Thoracic aorta (tissue), 2 donors: ENCODE measurements at places on chromosomes 2 and 18.

GRCh38 chr2:120670371-120670770 is 65.3 kb upstream of the GLI2 start:
- DNase-seq = no peak

DNA sequence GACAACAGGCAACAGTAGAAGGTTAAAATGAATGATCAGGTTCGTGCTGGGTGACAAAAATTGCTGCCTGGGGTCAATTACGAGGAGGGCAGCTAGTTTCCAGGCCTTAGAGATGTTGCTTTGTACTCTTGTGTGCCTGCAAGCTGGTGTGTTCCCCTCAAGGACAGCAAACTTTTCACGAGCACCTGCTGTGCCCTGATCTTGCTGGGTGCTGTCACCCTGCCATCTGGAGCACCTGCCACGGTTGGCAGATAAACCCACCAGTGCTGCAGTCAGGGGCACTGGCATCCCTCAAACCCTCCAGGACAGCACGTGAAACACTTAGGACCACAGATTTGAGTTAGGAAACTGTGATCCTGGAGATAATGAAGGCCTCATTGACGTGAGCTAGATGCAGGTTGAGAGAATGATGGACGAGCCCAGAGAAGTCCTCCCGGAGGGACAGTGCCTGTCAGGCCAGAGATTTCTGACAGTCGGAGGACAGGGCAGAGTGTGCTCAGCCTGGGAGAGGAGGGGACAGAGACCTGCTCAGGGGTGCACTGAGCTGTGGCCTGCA is 104.3 kb upstream of the RAB12 start:
- DNase-seq = no peak

DNA sequence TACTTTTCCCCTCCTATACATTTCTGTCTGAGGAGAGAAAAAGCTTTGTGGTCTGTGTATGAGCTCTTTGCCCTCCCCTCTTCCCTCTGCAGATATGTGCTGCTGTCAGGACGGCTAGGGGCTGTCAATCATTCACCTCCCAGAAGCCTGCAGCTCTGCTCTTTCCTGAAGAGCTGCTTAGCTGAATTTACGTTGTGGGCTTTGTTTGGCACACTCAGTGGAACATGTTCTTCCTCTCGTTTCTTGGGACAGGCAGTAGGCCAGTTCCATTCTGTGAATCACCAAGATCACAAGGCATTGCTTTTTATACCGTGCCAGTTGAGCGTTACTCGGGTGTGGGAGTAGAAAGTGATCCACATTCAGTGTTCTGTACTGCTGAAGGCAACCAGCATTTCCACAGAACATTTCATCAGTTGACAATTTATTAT is 136.7 kb downstream of the LAMA3 start:
- peak; percentile 64 for DNase-seq

DNA sequence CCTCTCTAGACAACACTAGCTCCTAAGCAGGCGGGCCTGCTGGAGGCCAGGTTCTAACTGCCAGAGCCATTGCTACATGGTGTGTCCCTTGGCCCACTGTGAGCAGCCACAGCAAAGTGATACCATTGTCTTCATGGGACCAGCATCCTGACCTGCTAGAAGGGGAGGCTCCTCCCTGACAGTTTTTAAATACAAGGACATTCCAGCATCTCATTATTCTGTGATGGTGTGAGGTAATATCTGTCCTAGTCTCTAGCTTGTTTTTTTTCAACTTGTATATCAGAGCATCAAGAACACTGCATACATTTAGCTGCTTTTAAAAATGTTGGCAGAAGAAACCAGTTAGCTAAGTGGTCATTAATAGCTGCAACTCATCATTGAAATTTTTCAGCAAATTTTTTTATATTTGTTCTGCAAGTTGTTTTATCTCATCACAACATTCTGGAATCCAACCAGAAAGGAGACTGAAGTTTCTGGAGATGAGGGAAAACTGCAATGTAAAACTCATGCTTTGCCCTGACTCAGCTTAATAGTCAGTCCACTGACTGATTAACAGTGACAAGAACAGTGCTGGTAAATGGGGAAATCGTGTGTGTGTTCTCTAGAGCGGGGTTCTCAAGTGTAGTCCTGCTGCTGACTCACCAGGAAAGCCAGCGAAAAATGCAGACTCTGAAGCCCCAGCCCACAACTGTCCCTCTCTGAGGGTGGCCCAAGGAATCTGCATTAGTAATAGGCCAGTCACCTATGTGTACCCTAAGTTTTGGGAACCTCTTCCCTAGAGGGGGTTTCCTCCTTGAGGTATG is 17.8 kb downstream of the MAPRE3 start:
- DNase-seq = no peak

- DNase-seq = no peak
Measured at GRCh38 chr2:209872675-209873074, 101.0 kb downstream of the UNC80 start.

DNA sequence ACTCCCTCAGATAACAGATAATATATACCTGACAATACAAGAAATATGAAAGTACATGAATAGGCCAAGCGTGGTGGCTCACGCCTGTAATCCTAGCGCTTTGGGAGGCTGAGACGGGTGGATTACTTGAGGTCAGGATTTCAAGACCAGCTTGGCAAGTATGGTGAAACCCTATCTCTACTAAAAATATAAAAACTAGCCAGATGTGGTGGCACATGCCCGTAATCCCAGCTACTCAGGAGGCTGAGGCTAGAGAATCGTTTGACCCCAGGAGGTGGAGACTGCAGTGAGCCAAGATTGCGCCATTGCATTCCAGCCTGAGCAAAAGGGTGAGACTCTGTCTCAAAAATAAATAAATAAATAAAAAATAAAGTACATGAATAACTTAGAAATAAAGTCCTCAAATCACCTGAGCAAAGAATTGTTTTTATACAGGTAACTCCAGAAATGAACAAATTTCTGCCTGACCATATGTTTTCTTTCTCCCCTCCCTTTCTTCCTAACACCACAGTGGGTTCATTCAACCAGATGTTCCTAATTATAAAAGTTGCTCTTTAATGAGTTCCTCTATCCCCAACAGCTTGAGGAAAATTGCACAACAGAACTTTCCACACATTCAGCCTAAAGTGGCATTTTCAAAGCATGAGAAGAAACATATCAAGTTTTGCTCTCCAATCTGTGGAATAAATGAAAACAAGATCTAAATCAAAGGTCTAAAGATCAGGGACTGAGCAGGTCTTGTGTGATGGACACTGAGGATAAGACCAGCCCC is 33.6 kb upstream of the AP1S3 start:
- no peak for DNase-seq

- DNase-seq = no peak
Measured at GRCh38 chr2:49661809-49662208, 507.5 kb upstream of the FSHR start.

GRCh38 chr18:61466736-61467135 is 133.5 kb downstream of the CDH20 start:
- DNase-seq = no peak

- no peak for DNase-seq
Measured at GRCh38 chr2:73334620-73335019, 41.3 kb upstream of the EGR4 start.

DNA sequence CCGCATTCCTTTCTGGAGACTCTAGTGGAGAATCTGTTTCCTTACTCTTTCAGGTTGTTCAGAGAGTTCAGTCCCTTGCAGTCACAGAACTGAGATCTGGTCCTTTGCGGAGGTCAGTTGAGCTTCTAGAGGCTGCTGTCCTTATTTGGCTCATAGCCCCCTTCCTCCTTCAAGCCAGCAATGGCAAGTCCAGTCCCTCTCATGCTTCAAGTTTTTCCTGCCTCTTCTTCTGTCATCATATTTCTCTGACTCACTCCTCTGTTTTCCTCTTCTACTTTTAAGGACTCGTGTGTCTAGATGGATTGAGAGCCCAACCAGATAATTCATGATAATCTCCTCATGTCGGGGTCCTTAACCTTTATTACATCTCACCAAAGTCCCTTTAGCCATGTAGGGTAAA is 173.5 kb upstream of the FOSL2 start:
- no peak for DNase-seq

- no peak for DNase-seq
Measured at GRCh38 chr2:47058003-47058931, 96.8 kb downstream of the STPG4 start.

DNA sequence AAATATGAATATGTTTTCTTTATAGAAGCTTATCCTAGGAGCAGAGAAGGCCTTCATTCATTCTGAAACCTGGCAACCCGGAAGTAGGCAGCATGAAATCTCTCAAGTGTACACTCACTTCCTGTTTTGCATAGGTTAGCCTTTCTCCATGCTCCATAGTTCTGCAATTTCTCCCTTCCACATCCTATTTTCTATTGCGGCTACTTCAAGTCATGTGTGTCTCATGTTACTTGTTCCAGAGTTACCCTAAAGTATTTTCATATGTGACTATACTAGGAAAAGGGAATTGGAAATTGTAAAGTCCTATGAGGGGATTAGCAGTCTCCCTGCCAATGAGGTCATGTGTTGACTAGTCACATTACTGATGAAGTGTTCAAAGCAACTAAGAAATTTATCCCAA is 320.6 kb downstream of the NCKAP5 start:
- no peak for DNase-seq

DNA sequence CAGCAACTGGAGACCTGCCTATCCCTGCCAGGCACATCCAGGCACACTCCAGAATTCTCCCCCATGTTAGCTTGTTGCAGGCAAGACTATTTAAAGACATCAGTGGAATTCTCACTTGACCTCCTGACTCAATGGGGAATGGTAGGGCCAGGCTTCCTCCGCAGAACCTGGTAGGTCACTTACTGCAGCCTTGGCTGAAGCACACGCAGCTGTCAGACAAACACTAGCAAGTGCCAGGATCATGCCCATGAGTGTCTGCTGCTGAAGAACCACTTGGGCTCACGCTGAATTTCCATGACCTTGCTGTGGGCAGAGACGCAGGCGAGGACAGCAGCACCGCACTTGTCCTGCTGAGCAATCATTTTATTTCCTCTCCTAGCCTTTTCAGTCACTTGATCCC is 3.2 kb downstream of the LRRC30 start:
- DNase-seq = no peak

GRCh38 chr2:23478087-23478932 is 93.3 kb downstream of the KLHL29 start:
- no peak for DNase-seq

- DNase-seq = no peak
Measured at GRCh38 chr2:121670181-121670580, 20.9 kb upstream of the CLASP1 start.

- DNase-seq = no peak
Measured at GRCh38 chr2:127061375-127062273, 45.3 kb downstream of the BIN1 start.

GRCh38 chr18:13306583-13306982 is 88.0 kb downstream of the LDLRAD4 start:
- DNase-seq = no peak

DNA sequence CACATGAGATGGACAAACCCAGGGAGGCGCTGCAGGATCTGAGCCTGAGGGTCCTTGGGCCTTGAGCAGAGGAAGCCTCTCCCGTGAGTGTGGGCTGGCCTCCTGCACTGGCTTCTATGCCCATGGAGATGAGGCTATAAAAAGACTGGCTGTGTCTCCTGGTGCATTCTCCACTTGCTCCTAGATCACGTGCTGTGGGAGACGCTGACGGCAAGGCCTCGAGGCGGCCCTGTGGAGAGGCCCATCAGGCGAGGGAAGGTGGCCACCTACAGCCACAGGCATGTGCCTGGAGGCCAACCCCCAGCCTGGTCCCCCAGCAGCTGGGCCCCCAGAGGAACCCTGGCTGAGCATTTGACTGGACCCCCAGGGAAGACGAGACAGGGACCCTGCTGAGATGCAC is 198.9 kb downstream of the TWIST2 start:
- DNase-seq = no peak

- DNase-seq = no peak
Measured at GRCh38 chr2:134398300-134398699, 144.4 kb downstream of the MGAT5 start.

DNA sequence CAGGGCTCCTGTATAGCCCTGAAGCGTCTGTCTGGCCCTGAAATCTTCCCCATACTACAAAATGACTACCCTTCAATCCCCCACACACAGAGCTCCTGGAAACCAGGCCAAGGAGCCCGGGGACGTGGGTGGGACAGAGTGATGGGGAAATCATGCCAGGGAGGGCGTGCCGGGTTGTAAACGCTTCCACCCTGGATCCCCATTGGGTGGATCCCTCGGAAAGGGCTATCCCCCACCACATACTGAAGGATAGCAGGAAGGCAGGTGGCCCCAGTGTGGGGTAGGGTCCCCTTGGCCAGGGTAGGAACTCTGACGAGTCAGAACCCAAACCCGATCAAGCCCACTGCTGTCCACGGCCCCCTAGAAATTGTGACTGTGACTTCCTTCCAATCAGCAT is 91.7 kb downstream of the INHBB start:
- no peak for DNase-seq

- no peak for DNase-seq
Measured at GRCh38 chr18:41391616-41392595, 563.1 kb upstream of the PIK3C3 start.

- no peak for DNase-seq
Measured at GRCh38 chr2:120804459-120804858, 68.8 kb downstream of the GLI2 start.

GRCh38 chr2:71603311-71603811 is 150.0 kb downstream of the DYSF start:
- DNase-seq = no peak

DNA sequence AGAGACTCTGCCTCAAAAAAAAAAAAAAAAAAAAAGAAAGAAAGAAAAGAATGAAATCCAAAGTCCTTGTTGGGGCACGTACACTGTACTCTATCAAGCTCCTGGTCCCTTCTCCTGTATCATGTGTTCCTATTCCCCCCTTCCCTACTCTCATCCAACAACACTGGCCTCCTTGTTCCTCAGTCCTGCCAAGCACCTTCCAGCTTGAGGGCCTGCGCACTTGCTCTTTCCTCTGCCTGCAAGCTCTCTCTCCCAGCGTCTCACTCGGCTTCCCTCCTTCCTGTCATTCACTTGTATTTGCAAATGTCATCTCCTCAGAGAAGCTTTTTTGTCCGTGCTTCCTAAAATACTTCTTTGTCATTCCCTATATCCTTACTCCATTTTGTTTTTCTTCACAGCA is 10.8 kb upstream of the KIF3C start:
- DNase-seq = no peak

GRCh38 chr2:25042321-25043240 is 705 bp downstream of the EFR3B start:
- no peak for DNase-seq

DNA sequence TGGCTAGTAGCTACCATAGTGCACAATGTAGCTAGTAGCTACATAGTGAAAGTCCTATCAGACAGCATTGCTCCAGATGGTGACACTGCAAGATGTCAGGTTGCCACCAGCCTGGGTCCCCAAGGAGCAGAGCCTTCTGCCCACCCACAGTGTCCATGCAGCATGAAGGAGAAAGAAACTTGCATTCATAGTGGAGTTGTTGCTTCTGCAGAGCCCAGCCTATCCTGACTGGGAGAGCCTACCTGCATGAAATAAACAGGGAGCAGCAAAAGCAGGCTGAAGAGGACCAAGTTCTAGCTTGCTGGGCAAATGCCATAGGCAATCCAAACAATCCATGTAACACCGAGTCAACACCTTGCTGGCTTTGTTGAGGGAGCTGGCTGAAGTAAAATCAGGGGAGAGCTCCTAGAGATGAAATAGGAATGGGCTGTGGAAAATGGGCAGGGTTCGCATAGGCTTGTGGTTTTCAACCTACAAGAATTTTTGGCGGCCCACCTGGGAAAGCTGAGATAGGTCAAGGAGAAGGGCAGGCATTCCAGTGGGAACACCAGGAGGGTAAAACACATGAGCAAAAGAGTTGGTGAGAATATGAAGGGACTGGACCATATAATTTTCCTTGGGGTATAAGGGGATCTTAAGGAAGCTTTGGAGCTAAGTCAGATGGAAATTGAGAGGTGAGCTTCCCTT is 195.8 kb downstream of the CYP26B1 start:
- DNase-seq = no peak

GRCh38 chr2:161415987-161416707 is at the start of gene TBR1:
TBR1 (plus strand) TSS chr2:161416297; CDS start chr2:161416411, 114 bp downstream.
- DNase-seq = no peak
